Brain (organoid and tissue), 16 donors: ENCODE measurements at places on chromosomes 3 and 15.

DNA sequence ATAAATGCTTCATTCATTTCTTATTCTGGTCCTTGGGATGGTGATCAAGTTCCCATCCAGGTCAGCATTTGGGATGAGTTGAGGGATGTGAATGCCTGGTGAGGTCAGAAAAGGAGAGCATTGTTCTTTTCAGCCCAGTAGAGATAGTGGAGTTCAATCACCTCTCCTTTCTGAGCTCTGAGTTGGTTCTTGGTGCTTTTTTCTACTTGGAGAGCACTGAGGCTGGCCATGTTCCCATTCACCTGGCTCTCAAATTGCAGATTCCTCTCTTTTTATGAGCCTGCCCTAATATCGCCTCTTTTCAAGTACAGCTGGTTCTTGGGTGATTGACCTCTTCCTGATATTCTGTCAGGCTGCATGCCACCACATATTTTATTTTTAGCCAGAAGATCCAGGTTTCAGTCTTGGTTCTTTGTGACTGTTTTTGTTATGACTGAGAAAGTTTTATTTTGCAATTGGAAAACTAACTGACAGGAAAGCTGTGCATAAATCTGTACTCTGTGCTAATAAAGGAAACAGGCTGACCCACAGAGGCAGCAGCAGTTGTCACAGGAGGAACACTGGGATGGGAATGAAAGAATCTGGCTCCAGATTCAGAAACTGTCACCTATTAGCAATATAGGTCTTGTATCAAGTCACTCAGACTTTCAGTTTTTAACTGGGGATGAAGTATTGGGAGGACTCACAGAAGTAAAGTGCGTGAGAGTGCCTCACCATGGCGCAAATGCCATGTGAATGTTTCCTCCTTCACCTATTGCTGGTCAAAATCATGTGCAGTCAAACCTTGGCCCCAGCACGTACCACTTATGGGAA, 10.7 kb downstream of the AQP9 start:
- no peak for DNase-seq

DNA sequence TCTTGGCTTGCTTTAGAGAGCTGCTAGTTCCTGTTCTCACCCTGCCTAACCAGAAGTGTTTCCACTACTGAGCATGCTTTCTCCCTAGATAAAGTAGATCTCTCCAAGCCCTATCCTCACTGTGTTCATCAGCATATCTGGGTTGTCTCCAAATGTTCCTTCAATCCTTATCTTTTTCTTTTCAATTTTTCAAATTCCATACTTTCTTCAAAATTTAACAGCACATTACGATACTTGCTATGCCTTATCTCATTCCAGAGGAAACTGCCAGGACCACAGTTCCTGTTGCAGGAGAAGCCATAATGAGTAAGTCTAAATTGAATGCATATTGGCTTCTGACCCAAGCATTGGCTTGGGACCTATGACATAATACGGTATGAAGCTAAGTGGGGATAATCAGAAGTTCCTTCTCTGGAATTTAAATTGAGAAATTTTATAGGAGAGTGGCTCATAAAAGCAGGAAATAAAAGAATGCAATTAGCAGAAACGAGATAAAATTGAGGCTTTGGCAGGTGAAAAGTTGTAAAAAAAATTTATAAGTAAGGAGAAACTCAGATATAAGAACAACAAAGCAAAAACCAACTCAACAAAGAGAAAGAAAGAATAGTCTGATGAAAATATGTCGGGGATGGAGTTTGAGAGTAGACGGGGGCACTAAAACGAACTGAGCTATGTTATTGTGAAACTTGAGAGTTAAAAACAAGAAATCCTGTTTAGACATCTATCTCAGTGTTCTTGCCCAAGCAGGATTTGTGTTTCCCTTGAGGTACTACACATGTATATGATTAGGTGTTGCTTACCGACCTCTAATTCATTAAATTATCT, 631.7 kb upstream of the CCDC54 start:
- no peak for DNase-seq

DNA sequence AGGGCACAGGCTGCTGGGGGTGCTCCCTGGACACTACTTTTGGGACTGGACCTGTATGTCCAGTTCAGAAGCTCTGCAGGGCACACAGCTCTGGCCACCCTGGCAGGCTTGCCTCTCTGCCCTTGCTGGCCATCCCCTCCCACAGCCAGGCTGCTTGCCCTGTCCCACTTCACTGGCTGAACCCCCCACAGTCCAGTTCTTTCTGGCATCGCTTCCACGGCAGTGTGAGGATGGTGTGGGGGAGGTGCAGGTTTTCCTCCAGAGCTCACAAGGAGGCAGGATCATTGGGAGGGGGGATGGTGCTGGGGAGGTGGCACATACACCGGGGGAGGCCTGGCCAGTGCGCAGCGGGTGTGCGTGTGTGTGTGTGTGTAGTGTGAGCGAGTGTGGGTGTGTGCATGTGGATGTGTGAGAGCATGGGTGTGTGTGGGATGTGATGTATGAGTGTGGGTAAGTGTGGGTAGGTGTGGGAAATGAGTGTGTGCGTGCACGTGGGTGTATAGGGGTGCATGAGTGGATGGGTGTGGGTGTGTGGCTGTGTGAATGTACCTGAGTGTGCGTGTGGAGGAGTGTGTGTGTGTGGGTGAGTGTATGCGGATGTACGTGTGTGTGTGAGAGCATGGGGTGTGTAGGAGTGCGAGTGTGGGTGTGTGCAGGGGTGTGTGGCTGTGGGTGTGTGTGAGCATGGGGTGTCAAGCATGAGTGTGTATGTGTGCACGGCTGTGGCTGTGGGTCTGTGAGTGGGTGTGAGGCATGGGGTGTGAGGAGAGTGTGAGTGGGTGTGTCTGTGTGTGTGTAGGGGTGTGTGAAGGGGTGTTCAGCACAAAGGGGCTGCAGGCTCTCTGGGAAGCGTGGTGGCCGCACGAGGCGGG, 155.2 kb downstream of the NSMCE3 start:
- DNase-seq = no peak

DNA sequence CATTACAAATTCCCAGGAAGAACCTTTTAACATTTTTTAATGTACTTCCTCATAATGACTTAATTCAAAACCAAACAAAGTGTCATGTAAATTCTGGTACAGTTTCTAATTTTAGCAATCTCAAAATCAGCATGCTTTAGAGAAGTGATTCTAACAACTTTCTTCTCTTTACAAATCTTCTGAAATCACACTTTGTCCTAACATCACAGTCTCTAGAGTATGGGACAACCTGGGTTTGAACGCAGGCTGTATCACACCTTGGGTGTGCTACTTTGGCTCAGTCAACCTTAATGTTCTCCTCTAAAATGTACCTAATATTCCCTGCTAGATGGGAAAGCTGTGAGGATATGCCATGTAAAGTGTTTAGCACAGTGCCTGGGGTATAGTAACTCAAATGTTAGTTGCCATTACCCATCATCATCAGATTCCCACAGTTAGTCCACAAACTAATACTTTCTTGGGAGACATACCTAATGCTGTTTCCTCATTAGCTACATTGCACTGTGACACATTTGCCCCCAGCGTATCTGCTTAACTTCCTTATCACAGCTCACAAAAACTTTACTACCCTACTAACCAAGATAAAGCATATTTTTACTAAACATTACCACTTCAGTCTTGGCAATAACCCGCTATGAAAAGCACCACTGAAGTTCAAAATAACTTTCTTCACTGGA, 3.1 kb downstream of the TSPAN3 start:
- DNase-seq = no peak

- no peak for DNase-seq
Observed at GRCh38 chr3:134298249-134298648, 47.6 kb upstream of the RYK start.

- DNase-seq = no peak
Observed at GRCh38 chr3:119340014-119340413, 45.8 kb downstream of the ARHGAP31 start.

DNA sequence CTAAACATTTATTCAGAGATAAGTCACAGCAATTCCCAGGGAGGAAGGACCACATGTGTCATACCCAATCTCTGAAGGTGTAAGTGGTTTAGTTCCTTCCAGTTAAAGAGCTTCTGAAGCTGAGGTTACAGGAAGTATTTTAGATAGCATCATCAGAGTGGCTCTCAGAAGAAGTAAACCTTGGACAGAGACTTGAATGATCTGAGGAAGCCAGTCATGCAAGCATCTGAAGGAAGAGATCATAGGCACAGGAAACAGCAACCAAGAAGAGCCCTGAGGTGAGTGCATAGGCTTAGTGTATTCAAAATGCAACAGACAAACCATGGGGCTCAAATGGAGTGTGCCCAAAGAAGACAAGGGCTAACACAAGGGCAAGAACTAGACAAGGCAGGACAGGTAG, 210.3 kb downstream of the ULK4 start:
- no peak for DNase-seq

DNA sequence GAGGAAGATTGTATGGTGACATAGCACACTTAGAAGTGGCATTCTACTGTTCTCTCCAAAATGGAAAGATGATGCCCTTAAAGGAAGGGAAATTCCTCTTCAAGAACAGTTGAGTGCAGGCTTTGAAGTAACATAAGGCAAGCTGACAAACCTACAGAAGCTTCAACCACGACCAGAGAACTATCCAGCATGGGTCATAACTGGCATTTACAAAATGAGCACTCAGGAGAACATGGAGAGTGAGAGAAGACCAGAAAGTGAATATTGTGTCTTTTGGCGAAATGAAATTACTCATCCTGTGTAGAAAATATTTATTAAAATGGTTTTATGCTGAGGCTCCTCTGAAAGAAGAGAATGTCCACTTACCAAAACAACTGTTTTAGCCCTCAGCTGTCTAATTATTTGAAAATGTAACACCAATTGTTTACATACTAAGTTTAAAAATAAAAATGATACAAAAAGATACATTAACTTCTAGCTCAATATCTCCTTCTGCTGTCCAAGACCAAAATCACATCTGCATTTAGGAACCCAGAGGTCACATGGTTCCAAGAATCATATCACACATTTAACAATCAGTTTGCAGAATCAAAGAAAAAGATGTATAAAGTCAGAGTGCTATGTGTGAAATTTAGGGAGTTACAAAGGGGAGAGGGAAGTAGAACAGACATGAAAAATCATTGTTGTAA, 216.9 kb downstream of the ATP8B4 start:
- no peak for DNase-seq

- no peak for DNase-seq
Observed at GRCh38 chr15:31296646-31297574, 29.7 kb upstream of the KLF13 start.

DNA sequence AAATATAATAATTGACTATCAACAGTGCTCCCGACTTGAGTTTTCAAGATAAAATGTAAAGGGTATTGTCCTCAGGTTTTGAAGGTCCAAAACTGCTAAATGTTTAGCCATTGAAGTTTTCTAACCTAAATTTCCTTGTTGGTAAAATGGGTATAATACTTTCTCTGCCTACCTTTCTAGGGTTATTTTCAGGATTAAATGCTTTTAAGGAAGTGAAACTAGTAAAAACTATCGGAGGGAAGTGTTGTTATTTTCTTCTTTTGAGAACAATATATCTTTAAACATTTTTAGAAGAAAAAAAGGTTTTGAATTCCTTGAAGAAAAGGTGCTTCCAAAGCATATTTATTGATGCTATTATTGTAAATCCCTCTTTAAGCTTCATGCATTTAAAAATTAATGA, 67.3 kb downstream of the FILIP1L start:
- DNase-seq = no peak

GRCh38 chr3:119580067-119580760, 922 bp downstream of the ADPRH start:
- DNase-seq = no peak

- DNase-seq = peak; percentile 7
Observed at GRCh38 chr3:39025222-39025970, 26.3 kb downstream of the SCN11A start.

DNA sequence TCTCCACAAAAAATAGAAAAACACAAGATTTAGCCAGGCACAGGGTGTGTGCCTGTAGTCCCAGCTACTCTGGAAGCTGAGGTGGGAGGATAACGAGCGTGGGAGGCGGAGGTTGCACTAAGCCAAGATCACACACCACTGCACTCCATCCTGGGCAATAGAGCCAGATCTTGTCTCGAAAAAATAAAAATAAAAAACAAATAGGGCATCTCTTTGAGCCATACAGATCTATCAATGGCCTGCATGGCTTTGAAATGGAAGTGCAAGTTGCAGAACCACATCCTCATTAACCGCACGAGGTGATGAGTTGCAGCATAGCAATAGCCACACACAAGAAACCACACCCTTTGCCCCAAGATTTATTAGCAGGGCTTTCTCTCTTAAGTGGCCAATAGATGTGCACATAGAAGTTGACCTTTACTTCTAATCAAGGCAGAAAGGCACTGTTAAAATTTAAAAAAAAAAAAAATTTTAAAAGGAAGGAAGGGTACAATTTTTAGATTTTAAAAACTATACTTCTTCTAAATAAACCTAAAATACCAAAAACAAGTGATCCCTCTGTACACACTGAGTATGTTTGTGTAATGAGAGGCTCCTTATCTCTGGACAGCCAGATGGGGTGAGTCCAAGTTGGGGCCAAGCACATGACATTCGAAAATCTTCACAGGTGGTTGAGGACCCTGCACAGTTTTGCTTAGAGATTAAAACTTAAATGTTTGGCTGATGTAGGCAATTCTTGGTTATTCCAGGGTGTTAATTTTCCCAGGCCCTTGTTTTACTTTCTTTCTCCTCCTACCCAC, 53.4 kb downstream of the FILIP1L start:
- no peak for DNase-seq

DNA sequence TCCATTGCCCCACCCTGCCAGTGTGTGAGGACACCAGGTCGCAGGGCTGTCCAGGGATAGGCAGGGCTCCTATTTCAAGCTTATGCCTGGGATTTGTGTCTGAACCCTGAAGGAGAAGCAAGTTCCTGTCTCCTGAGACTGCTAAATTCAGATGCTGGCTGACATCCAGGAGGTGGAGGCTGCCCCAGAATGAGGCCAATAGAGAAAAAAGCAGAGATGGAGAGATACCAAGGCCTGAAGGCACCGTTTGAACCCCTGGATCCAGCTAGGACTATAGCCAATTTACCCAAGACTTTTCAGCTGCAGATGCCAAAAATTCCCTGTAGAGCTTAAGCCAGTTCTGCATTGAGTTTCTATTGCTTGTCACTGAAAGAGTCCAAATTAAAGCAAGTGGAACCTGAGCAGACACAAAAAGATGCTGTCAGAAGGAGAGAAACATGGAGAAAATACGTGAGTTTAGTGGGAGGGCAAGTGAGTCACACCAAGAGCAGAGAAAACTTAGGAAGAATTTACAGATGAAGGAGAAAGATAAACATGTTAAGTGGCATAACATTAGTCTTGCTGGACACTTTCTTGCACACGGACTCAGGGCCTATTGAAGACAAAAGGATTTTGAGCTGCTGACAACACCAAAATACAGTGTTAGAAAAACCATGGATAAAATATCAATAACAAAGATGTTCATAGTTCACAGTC, 148.6 kb downstream of the CNTN3 start:
- DNase-seq = no peak

GRCh38 chr15:61671736-61672135, 388.5 kb downstream of the VPS13C start:
- DNase-seq = no peak
